ENCODE measurements at places on chromosomes 5 and 9.

DNA sequence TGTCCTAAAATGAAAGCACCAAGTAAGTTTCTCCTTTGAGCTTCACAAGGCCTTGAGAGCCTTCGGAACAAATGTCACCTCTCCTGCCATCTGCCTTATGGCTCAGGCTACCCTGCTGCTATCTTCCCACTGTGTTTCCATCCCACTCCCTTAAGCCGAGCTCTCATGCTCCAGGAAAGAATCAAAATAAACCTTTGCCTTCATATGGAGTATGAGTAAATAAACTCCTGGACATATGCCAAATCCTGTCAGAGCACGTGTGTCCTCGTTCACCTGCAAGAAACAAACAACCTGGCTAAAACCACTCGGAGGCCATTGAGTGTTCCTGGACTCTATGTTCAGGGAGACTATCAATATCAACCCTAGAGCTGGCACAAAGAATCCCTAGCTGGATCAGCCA lies 122.3 kb upstream of the CCDC112 start:
- DNase-seq, result no peak

DNA sequence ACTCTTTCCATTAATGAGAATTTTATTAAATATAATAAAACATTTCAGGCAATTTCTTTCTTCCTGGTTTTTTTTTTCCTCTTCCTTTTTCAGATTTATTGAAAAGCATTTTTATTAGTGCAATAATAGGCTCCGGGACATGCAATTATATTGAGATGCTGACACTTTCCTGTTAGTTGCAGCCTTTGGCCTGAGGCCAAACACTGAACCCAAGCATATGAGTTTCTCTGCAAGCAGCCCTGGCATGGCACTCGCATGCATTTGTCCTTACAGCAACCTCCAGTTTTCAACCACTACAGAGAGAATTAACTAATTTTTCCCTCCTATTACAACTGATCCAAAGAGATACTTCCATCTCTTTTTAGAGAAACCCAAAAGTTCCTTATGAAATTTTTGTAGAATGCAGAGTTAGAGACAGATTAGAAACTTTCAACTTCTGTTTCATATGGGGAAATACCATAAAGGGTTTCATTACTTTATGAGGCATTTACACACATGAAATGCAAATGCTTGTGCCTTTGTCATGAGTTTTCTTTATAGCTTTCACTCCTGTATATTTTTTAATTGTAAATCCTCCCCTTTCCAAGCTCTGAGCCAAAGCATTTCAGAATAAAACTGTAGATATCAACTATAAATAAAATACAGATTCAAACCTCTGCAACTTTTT lies 183.0 kb downstream of the CETN3 start:
- DNase-seq, result no peak

GRCh38 chr5:115543365-115544042 lies 1.1 kb downstream of the FEM1C start:
- no peak for DNase-seq

GRCh38 chr9:69569738-69570451 lies 102.3 kb downstream of the APBA1 start:
- DNase-seq, result no peak

DNA sequence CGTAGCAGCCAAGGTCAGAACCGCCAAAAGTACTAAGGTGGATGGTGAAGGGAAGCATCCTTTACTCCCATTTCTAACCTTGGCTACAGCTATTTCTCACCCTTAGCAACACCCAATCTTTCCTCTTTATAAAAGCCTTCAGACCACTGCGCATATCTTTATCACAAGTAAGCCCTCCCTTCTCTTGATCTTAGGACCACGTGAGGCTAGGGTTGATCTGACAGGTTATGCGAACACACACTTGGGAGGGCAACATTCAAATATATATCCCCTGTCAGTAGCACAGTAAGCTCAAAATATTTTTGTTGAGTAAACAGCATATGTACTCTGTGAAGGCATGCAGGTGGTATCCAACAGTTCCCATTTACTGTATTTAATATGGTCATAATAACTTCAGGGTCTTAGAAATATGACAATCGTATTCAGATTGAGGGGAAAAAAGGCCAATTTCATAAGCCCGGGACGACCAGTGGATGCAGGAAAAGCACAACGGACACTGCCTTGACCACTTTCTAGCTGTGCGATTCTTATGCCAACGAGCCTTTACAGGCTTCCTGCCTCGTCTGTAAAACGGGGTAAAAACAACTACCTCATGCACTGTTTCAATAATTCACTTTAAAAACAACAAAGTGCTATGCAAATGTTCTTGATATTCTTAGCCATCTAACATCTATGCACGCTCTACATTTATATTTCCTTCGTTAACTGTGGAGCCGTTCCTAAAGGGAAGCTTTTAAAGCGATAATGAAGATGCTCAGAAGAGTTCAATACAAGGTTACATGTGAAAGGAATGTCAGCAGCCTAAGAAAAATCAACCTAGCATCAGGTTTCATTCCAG lies 1.3 kb downstream of the ARSB start:
- DNase-seq, result no peak

GRCh38 chr5:97105501-97106215 lies 36.8 kb downstream of the LIX1 start:
- DNase-seq, result no peak

DNA sequence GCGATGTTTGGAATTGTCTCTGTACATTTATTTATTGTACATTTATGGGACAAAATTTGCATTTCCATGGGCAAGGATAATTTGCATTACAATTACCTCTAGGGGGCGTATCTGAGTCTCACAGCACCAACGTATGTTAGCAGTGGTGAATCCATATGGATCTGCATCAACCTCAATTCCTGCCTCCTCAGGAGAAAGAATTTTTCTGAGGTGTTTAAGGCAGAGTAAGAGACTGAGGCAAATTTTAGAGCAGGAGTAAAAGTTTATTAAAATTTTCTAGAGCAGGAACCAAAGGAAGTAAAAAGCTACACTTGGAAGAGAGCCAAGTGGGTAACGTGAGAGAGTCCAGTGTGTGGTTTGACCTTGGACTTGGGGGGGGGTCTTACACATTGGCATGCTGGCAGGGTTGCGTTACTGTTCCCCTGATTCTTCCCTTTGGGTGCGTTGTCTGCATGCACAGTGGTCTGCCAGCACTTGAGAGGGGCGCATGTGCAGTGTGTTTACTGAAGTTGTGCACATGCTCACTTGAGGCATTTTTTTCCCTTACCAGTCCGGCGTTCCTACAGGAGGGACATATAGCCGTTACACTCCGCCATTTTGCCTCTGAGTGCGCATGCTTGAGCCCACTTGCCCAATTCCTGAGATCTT lies 21.0 kb upstream of the RAB14 start:
- DNase-seq, result no peak

Measured in omental fat pad (tissue), 4 donors.